ENCODE measurements at places on chromosomes 6 and 20.

GRCh38 chr6:84052204-84052882, 18.8 kb downstream of the MRAP2 start:
- no peak for DNase-seq

GRCh38 chr6:38572186-38572813, 67.4 kb downstream of the BTBD9 start:
- DNase-seq = no peak

GRCh38 chr6:135182071-135183001, 1.2 kb downstream of the MYB start:
- peak; percentile 62 for DNase-seq

- no peak for DNase-seq
Measured at GRCh38 chr6:148507774-148508173, 165.1 kb downstream of the SASH1 start.

DNA sequence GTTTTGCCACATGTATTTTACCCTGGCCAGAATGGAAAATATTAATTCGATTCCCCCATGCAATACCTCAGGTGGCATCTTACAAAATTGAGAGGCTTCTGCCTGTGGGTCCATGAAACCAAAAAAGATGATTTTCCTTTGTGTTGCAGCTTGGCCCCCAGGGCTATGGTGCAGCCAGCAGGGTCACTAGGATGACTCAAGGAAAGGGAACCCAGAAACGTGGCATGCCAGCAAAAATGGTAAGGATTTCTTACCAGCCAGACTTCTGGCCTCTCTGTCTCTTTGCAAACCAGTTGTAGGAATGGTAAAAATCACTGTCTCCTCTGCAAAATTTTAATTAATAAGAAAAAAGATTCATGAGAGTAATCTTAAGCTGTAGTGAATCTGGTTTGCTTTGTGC, 11.6 kb upstream of the TAAR9 start:
- no peak for DNase-seq

GRCh38 chr20:37542281-37542680, 14.6 kb upstream of the BLCAP start:
- DNase-seq = no peak

DNA sequence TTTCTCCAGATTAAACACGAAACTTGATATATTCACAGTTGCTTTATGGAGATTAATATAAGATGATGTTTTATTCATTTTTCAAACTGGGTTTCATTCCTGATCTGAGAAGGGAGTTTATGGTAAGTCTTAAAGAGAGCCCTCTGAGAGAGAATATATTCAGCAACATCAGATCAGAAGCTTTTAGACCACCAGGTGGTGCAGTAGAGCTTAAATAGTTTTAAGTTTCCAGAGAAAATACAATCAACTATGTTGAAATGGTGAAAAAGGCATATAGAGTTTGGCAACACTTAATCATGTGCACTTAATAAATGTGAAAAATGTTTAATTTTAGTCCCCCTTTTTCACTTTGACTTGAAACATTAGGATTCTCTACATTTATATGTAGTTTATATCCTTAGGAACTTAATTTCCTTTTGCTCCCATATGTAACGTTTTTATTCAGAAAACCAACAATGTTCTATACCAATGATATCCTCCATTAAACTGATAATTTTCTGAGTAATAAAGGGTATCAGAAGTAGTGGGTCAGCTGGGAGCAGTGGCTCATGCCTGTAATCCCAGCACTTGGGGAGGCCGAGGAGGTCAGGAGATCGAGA, 86.4 kb upstream of the CLDN20 start:
- DNase-seq = no peak

DNA sequence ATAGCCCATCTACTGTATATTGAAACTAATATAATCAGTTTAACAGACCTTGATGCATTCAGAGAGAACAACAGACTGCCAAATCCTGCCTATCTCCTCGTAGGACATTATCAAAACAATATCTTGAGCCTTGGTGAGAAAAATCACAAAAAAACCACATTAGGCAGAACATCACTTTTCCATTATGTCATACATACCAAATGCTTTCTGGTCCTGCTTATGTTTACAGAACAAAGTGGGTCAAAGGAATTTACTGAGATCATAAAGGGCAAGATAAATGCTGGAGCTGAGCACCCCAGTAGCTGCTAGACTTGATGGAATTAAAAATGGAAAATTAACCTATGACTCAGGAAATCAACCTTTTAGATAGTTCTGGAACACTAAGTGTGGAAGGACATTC, 195.3 kb upstream of the KCNK16 start:
- DNase-seq = no peak

GRCh38 chr20:210809-211502, 16.1 kb upstream of the DEFB129 start:
- DNase-seq = no peak

GRCh38 chr6:169905041-169905807, 153.8 kb downstream of the ERMARD start:
- DNase-seq = no peak

DNA sequence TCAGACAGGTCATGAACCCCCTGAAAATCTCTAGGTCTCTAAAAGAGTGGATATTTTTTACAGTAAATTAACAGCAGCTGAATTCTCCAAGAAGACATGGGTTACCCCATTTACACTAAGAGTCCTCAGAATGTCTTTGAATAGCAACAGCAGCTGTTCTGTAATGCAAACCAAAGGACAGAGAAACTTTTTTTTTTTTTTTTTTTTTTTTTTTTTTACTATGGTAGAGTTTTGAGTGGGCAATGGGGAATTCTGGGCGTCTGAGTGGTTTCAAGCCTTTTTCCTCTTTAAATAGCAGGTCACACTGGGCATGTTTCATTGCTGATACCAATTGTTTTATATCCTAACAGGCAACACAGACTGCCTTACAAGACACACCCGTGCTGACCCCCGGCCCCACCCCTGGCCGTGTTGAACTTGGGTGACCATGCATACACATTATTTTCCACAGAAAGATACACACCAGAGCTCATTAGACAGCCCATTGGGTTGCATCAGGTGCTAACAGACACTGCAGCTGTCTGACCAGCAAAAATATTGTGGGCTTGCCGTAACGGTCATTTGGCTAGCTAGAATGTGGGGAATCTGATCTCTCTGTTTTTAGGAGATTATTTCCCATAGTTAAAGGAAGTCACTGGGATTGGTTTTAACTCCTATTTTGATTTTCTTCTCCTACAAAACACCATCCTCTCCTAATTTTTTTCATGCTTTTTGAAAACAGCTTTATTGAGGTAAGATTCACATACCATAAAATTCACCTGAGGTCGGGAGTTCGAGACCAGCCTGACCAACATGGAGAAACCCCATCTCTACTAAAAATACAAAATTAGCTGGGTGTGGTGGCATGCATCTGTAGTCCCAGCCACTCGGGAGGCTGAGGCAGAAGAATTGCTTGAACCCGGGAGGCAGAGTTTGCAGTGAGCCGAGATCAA, 26.7 kb upstream of the IRF4 start:
- no peak for DNase-seq

DNA sequence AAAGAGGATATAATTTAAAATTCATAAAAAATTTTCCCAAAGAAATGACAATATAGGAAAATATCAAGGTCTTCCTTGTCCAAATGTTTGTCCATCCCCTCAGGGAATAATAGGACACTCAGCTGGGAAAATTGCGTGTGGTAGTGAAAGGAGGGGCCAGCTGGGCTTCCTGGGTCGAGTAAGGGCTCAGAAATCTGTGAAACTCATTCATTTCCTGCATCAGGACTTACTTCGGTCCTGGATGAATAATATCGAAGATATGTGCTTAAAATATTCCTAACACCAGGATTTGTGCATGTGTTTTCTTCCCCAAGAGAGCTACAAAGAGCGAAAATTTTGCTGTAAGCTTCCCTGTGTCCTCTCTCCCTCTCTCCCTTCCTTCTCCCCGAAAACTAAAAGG, 118.2 kb upstream of the GJE1 start:
- no peak for DNase-seq

GRCh38 chr6:147991961-147992360, 350.7 kb upstream of the SASH1 start:
- DNase-seq = no peak

- no peak for DNase-seq
Measured at GRCh38 chr6:4664117-4664626, 112.0 kb upstream of the CDYL start.

DNA sequence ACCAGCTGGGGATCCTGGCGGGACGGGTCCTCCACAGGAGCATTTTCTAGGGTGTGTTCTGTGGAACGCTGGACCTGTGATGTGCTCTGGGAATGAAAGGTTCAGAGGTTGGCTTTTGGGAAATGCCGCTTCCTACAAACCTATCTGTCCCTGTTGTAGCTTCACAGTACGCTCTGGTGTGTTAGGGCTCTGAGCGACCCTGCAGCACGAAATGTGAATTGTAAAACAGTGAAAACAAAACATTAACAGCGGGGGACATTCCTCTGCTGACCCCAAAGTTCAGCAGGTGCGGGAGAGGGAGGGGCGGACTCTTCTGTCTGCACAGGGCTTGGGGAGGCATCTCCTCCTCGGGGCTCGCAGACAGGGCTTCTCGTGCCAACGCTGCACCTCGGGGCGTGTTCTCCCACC, 155.9 kb downstream of the NRN1 start:
- DNase-seq = no peak

DNA sequence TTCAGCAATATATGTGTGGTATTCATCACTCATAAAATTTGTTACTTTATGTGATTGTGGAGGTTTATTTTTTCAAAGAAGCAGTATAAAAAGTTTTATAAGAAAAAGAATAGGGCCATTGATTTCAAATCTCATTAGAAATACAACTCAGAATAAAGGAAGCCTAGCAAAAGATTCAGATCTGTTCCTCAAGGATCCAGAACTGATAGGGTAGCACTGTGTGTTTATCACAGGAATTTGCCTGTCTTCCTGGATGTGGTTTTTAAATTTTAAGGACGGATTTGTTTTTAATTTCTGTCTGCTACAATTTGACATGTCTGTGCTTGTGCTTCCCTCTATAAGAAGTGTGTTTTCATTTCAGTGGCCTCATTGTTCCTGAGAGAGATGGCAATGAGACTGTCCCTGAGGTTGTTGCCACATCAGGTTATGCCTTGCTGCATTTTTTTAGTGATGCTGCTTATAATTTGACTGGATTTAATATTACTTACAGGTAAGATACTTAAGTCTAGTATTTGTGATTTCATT, 74.6 kb downstream of the ATRN start:
- no peak for DNase-seq

- DNase-seq = no peak
Measured at GRCh38 chr6:166677941-166678340, 50.9 kb upstream of the RPS6KA2 start.

GRCh38 chr6:127514179-127514772, 4.9 kb downstream of the MTCL3 start:
- DNase-seq = peak; percentile 9

GRCh38 chr6:28474441-28475219, 31.3 kb upstream of the ZSCAN23 start:
- DNase-seq = no peak

DNA sequence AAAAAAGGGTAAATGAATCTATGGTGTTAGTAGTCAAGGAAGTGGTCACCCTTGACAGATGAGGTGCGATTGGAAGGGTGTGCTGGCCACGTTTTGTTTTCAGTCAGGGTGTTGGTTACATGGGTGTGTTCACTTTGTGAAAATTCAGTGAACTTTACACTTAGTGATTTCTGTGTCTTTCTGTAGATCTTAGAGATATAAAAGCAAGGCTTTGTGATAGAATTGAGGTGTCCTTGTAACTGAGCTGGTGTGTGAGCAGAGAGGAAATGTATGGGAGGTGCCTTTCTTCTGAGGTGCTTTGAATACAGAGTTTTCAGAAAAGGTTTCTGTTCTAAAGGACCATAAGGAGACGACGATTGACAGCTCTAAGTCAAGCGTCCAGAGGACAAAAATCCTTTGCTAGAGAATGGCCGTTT, 90.5 kb downstream of the SAMD3 start:
- peak; percentile 79 for DNase-seq

GRCh38 chr20:51467956-51468626, 74.4 kb downstream of the NFATC2 start:
- no peak for DNase-seq

DNA sequence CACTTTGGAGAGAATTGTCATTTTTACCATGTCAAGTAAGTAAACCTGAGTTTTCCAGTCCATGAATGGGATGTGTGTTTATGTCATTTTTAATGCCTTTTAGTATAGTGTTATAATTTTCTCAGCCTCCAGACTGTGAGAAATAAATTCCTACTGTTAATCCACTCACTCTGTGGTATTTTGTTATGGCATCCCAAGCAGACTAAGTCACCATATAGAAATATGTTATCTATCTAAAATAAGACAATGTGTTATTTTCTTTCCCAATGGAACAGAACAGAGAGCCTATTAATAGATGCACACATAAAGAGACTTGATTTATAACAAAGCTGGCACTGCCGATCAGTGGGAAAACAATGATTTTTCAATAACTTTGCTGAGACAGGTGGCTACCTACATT, 70.2 kb upstream of the SLC4A11 start:
- no peak for DNase-seq

DNA sequence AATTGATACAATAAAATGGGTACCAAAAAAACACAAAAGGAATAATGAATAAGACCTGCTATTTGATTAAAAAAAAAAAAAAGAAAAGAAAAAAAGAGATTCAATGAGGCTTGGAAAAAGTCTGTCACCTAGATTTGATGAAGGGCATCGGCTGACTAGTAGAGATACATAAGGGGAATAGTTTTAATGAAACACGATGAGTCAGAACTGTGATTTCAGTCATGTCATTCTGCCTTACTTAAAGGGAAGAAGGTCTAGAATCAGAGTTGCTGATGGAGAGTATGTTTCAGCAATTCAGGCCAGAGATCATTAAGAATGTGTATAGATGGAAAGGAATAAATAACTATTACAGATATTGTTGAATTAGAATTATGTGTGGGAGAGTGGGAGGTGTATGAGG, 565.9 kb upstream of the RNF217 start:
- no peak for DNase-seq

DNA sequence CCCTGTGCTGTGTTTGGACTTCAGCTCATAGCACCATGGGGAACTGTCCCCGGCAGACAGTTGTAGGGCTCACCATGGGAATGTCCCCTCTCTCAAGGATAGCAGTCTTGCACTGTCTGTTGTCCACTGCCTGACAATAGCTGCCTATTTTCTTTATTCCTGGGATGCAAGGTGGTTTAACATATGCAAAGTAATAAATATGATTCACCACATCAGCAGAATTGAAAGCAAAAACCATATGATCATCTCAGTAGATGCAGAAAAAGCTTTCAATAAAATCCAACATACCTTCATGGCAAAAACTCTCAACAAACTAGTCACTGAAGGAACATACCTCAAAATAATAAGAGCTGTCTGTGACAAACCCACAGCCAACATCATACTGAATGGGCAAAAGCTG, 13.5 kb upstream of the LRP11 start:
- no peak for DNase-seq

GRCh38 chr20:58891718-58892140, 39.2 kb downstream of the GNAS start:
- DNase-seq = peak; percentile 46

DNA sequence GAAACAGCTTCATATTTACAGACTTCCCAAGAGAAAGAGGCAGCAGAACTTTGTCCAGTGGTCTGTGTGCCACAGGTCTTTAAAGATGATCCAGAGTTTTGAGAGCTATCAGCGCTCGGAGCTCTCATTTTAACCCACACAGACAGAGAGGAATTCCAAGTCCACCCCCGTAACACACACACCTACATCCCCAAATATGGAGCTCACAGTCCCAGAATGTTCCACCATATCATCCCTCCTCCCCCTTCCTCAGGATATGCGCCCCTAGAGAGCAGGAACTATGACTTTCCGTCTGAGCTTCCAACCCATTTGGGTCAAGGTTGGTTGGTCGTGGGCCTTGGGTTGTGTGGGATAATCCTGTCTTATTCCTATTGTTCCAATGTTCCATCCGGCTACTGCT, at the start of gene DEFB128:
Gene DEFB128, minus strand, starts transcription at position 101 of the 400 bp plus-strand sequence. Its CDS starts 88 bp downstream, at position 13.
- DNase-seq = no peak

- DNase-seq = no peak
Measured at GRCh38 chr6:16244869-16245451, 6.6 kb downstream of the GMPR start.

All from activated CD4-positive, alpha-beta memory T cell treated with anti-CD3 and anti-CD28 coated beads for 36 hours (primary cell).